Naive thymus-derived CD8-positive, alpha-beta T cell (primary cell): ENCODE measurements at places on chromosomes 3 and 15. TPM values are rescaled to one million over a fixed set of nuclear protein-coding genes. Genes with fewer than 3 reads are reported as not detected.

NR1D2 gene
- 56.7 TPM for total RNA-seq

TOPAZ1 gene
- total RNA-seq: not detected

TP63 gene
- total RNA-seq: not detected

ARGFX gene
- total RNA-seq: not detected

NR2E3 gene
- total RNA-seq: not detected

TMC3 gene
- not detected for total RNA-seq

GRCh38 chr3:50347187-50347813 lies 1.8 kb upstream of the ZMYND10 start:
- DNase-seq: peak; percentile 86
